Activated CD4-positive, CD25-positive, alpha-beta regulatory T cell treated with anti-CD3 and anti-CD28 coated beads, Interleukin-2, amount 50 U/mL, for 72 hours (primary cell): ENCODE measurements at places on chromosomes 7 and 10.

GRCh38 chr7:94145602-94146001, 141.4 kb upstream of the BET1 start:
- DNase-seq, result no peak

- DNase-seq, result no peak
These were observed 30.7 kb upstream of the ZNF467 start for GRCh38 chr7:149804106-149804505.

DNA sequence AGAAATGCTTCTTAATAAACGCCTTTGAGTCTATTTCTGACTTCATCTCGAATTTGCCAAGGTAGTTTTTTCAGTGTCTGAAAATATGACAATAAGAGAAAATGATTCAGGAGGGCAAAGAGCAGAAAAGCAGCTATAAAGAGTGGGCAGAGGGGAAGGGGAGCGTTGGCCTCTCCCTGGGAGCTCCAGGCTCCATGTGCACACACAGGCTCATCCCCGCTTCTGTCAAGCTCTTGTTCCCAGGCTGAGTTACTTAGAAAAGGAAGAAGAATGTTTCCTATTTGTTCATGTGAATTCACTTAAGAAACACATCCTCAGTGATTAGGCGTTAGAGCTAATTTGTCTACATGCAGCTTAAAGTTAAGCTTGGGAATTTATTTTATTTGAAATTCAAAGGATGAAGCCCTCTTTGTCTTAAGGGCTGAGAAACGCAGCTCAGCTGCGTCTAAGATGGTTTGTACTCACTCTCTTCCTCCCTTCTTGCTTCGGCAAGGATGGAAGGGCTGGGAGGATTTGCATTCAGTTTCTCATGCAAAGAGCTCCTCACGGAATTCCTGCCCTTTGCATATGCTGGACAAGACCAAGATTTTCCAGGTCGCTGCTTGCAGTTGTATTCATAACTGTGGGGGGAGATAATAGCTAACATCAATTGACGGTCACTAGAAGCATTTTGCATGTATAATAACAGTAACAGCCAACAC, 29.0 kb upstream of the ATXN7L1 start:
- DNase-seq, result no peak

DNA sequence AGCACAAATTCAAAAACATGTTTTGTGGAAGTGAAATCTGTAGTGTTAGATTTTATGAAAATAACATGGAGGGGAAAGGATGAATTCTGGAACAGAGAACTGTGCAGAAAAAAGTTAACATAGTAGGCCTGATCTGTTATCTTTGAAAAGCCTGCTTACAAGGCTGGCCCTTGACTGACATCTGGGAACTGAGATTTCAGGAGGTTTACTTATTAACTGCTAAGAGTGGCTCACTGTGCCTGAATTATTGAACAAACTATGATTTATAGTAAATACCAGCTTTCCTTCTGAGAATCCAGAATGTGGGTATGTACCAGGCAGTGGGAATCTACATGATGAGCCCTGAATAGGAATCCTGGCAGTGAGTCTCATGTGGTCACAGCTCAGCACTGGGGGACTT, 30.5 kb downstream of the NSUN6 start:
- no peak for DNase-seq

DNA sequence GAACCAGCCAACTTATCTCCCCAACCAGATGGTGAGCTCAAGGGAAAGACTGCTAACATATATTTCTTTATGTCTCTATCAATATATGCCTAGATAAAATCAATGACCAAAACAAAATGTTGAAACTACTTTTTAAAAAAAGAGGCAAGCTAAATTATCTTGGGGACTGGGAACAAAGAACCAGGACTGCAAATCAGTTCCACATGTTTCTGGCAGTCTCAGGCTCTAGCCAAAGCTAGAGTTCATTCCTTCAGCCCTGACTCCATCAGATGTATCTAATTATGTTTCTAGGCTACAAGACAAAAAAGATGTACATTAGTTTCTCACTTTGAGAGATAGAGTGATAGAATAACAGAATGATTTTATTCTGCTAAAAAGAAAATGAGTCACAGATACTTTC, 1290.3 kb upstream of the SORCS1 start:
- no peak for DNase-seq

- no peak for DNase-seq
These were observed 247.3 kb downstream of the SEMA3A start for GRCh38 chr7:83947260-83947659.

- DNase-seq, result no peak
These were observed 349.9 kb downstream of the KCNMA1 start for GRCh38 chr10:77287647-77288120.

DNA sequence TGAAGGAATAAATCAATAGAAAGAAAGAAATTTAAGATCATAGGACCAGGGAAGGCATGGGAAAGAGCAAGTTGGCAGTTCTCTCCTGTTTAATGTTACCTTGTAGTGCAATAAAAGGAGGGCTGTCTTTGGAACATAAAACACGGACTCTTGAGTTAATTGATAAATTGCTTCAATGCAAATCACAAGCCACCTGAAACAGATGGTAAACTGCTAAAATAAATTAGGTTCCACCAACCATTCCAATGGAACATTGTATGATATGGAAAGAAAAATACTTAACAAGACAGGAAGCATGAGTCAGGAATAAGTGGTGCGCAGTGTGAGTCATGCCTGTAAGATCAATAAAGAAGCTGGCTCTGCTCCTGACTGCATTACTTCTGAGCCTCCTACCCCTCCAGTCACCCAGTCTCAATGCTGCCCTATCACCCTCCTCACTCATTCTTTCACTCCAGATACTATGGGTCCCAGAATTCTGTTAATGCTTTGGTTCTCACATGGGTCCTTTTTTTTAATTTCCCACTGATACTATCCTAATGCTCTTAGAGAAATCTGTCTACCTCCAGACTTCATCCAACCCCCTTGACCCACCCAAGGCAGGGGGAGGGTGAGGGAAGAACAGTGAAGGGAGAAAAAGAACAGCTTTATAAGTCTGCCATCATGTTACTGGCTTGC, 78.9 kb downstream of the LRRC17 start:
- no peak for DNase-seq

DNA sequence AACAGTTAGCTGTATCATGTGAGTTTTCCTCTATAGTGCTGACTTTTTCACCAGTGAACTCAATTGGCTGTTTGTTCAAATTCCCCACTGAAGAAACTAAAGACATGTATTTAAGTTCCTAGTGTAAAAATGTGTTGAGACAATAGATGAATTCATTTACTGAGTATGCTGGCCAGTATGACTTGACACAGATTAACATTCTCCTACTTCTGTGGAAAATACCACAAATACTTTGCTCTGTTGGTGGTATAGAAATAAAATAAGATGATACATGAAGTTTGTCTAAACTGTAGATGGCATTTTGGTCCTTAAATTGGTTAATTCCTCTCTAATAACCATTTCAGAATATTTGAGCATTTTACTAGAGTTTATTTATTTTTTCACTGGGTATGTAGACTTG, 227.7 kb upstream of the TEX47 start:
- no peak for DNase-seq

DNA sequence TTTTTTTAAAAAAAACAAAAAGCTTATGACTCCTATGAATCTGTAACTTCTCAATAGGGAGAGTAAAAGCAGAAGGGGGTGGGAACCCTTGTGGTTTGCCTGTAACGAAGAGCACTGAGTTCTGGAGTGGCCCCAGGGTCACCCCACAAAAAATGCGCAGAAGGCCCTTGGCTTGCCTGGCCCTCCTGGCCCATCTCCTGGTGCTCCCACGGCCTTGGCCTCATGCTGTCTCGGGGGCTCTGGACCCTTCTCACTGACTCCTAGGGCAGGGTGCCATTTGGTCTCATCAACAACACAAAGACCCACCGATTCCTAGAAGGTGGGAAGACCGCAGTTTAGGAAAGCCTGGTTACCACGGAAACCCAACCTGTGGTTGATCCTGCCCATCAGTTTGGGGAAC, 40.8 kb downstream of the ZNF467 start:
- no peak for DNase-seq

DNA sequence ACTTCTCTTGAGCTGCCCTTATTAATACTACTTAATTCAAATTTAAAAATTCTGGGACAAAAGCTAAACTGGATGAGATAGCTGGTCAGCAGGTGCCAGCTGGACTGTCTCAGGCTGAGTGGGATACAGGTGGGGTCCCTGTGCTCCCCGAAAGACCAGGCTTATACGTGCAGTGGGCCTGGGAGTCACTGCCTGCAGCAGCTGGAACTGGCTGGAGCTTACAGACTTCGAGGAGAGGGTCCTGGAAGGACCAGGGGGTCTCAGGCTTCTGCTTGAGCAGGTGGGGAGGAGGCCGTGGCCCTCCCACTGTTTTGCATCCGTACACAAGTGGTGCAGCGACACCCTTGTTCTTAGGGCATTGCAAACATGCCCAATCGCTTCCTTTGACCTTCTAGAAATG, 203.7 kb downstream of the GLRX3 start:
- no peak for DNase-seq

DNA sequence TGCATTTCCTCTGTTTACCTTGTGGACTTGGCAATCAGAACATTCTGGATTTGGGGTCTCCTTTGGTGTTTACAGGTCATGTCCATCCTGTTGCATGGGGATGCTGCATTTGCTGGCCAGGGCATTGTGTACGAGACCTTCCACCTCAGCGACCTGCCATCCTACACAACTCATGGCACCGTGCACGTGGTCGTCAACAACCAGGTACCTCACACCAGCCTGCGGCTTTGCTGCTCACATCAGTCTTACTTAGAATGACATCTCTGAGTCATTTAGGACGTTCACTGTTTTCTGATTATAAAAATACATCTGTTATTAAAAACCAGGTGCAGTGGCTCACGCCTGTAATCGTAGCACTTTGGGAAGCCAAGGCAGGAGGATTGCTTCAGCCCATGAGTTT, 67.0 kb upstream of the ZMIZ2 start:
- no peak for DNase-seq

DNA sequence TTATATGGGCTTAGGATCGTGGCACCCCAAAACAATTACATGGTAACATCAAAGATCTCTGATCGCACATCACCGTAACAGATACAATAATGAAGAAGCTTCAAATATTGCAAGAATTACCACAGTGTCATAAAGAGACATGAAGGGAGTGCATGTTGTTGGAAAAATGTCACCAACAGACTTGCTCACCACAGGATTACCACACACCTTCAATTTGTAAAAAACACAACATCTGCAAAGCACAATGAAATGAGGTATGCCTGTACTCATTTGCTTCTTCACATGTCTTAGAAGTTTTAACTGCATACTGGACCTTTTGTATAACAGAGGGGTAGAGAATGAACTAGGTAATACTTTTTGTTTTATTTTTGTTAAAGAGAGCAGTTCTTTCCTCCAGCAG, 96.6 kb downstream of the TPST1 start:
- no peak for DNase-seq

- no peak for DNase-seq
These were observed 138.9 kb downstream of the GRK5 start for GRCh38 chr10:119346095-119346832.

GRCh38 chr10:128972036-128972405, 495.0 kb upstream of the MGMT start:
- DNase-seq, result no peak

GRCh38 chr7:2202361-2202761, 30.4 kb downstream of the MAD1L1 start:
- no peak for DNase-seq

DNA sequence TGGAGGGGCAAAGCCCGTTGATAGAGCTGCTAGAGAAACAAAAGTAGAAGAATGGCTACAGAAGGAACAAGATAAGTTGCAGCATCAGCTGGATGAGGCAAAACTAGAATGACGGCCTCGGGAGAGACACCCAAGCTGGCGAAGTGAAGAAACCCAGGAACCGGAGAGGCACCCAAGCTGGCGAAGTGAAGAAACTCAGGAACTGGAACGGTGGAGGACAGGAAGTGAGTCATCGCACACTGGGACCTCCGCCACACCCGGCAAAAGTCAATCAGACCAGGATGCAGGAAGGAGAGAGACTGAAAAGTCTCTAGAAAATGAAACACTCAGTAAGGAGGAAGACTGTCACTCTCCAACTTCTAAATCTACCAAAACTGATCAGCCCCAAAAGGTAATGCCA, 133.0 kb upstream of the NEBL start:
- no peak for DNase-seq

DNA sequence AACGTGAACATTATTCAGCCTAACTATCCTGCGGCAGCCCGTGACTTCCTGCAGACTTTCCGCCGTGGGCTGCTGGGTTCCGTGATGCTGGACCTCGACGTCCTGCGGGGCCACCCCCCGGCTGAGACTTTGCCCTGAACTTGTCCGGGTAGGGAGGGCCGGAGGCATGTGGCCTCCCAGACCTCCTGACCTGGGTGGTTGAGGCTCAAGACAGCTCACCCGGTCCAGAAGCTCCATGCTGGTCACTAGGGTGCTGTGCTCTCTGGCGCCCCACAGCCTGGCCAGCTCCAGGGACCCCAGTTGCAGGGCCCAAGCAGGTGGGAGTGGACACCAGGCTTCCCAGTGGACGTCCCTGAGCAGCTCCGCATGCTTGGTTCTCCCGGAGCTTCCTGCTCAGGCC, 4.4 kb downstream of the SPRN start:
- DNase-seq, result no peak

DNA sequence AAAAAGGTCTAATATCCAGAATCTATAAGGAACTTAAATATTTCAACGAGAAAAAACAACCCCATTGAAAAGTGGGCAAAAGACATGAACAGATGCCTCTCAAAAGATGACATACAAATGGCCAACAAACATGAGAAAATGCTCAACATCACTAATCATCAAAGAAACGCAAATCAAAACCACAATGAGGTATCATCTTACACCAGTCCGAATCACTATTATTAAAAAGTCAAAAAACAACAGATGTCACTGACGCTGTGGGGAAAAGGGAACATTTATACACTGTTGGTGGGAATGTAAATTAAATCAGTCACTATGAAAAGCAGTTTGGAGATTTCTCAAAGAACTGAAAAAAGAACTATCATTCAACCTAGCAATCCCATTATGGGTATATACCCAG, 6.0 kb downstream of the VWDE start:
- DNase-seq, result no peak

- peak; percentile 58 for DNase-seq
These were observed 17.5 kb downstream of the ACTA2 start for GRCh38 chr10:88934900-88935672.

DNA sequence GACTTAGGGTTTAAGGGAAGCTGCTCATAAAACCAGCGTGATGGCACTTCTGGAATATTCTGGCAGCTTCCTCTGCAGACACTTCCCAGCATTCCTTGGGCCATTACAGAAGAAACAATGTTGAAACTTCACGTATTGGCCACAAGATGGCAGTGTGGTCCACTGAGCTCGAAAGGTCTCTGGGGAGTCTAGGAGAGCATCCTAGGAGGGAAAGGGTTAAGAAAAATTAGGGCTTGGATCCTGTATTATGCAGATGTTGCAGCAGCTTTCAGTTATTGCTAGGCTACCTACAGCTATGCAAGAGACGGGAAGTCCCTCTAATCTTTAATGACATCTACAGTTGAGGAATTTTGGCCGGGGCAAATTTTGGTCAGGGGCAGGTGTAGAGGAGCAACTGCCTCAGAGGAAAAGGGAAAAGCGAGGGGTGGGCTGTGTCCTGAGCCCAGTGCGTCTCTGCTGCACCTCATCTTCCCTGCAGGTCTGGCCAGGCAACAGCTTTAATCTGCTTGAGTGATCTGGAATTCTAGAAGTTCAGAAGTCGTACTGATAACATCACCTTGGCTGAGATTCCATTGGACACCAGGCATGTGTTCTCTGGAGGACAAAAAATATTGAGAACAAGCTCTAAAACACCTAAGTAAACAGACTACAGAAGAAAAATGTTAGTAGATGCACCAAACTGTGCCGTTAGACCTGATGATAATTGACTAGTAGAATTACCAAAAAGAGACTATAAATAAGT, 220.8 kb upstream of the PRSS58 start:
- DNase-seq, result no peak

- DNase-seq, result no peak
These were observed 108.0 kb downstream of the LRRTM3 start for GRCh38 chr10:67033878-67034277.

GRCh38 chr10:420154-421121, 269.0 kb downstream of the DIP2C start:
- DNase-seq, result no peak
